ENCODE measurements at places on chromosomes 3 and 15.

GRCh38 chr15:39961051-39961450, 27.1 kb downstream of the EIF2AK4 start:
- no peak for DNase-seq

DNA sequence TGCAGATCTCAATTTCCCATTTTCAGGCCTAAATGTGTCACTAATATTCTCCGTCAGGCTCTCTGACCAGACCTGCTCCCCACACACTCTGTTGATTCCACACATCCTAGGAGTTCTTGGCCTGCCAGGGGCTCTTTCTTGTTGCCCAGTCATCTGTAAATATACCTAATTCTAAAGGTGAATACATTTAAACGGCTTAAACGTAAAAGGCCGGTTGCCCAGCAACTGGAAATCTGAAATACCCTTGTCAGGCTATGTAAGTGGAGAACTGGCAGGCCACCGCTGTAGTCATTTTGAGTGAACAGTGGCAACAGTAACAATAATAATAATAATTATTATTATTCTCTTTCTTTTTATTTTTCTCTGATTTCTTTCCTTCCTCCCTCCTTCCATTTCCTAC, 302.7 kb downstream of the AGBL1 start:
- no peak for DNase-seq

DNA sequence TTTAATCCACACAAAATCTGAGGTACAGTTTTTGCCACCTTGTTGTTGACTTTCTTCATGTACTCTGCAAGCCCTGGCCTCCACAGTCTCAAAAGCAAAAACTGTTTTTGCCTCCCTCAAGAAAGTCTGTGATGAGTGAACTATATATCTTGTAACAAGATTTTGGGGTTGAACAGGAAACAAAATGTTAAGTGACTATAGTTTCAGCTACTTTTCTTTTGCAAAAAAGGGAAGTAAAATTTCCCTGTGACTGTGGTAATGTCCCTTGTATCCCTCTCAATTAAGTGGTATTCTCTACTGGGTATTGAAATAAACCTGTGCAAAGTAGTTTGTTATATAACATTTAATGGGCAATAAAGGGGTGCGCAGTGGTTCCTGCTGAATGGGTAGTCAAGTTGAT, 21.3 kb upstream of the SCAANT1 start:
- no peak for DNase-seq

DNA sequence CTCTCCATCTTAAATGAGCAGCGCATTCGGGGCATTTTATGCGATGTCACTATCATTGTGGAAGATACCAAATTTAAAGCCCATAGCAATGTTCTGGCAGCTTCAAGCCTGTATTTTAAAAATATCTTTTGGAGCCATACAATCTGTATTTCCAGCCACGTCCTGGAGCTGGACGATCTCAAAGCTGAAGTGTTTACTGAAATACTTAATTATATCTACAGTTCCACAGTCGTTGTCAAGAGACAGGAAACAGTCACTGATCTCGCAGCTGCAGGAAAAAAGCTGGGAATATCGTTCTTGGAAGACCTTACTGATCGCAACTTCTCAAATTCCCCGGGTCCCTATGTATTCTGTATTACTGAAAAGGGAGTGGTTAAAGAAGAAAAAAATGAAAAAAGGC, 44.4 kb upstream of the RASA2 start:
- DNase-seq, result no peak
